Stimulated activated CD8-positive, alpha-beta memory T cell treated with anti-CD3 and anti-CD28 coated beads, Interleukin-2, amount 100 ng/mL, for 1 hour (primary cell): ENCODE measurements at places on chromosomes 3 and 15.

- no peak for DNase-seq
Measured at GRCh38 chr3:156033428-156033827, 87.0 kb upstream of the KCNAB1 start.

- DNase-seq: no peak
Measured at GRCh38 chr3:71528816-71529215, 54.7 kb downstream of the FOXP1 start.

GRCh38 chr3:114338651-114339357 is 45.0 kb downstream of the TIGIT start:
- no peak for DNase-seq

DNA sequence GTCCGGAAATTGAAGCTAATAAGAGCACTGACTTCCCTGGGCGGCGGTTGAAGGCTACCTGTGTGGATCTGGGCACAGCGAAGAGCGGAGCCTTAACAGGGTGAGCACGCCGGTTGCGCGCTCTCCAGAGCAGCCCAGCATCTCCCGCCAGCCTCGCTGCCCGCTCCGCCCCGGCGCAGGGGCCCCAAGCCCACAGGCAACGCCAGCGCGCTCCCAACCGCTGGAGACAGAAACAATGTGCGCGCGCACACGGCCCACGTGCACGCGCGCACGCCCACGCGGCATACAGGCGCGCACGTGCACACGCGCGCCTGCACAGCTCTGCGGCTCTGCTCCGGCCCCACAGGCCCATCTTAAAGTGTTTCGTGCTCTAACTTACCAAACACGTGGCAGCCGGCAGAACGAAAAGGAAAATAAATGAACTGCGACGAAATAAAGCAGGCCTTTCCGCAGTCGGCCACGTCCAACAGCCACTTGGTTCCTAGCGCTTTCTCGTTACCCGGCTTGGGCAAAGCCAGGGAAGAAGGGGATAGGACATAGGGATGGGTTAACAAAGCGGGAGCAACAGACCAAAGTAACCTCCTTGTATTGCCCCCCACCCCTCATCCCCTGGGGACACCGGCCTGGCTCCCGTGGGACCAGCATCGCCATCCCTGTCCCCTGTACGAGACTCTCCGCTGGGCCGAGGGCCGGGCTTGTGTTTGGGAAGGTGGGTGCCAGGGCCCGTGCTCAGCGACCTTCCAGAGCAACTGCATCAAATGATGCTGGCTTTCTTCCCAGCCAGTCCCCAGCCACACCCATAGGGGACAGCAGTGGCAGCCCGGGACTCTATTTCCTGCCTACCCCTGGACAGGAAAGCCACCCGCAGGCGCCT is 203.7 kb downstream of the ABHD5 start:
- DNase-seq: no peak

DNA sequence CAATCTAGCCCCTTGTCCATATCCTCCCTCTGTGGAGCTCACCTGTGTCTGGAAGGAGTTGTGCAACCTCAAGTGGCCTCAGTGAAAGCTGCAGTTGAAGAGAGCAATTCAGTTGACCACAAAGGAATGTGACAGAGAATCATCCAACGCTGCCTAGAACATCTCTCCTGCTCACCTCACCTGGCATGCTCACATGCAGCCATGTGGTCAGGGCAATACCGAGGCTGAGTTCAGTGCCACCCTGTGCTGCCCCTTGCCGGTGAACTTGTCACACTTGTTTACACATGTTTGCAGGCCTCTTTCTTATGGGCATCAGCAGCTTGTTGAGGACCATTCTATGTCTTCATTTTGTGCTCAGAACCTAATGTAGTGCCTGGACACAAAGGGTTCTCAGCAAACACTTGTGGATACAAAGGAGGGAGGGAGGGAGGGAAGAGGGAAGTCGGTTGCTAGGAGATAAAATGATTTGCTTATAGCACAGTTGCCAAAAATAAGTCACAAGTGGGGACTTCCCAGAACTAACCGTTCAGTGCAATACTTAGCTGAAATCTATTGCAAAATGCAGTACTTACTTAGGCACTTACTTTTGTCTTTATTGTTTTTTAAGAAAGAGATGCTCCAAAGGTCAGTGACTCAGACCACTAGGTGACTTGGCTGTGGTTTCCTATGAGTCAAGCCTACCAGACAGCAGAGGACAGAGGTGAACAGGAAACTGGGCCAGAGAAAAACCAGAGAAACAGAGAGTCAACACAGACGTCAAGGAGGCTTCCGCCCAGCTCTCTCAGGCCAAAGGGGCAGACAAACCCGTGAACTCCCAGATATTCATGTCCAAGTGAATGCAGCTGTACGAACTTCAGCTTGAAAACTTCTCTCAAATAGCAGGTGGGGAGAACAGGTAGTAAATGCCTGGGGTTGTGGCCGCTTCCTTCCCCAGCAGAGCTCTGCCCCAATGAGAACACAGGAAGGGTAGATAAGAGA is 227.8 kb upstream of the CTNNB1 start:
- DNase-seq: no peak

GRCh38 chr15:100786139-100786531 is 93.5 kb upstream of the ALDH1A3 start:
- DNase-seq: no peak

DNA sequence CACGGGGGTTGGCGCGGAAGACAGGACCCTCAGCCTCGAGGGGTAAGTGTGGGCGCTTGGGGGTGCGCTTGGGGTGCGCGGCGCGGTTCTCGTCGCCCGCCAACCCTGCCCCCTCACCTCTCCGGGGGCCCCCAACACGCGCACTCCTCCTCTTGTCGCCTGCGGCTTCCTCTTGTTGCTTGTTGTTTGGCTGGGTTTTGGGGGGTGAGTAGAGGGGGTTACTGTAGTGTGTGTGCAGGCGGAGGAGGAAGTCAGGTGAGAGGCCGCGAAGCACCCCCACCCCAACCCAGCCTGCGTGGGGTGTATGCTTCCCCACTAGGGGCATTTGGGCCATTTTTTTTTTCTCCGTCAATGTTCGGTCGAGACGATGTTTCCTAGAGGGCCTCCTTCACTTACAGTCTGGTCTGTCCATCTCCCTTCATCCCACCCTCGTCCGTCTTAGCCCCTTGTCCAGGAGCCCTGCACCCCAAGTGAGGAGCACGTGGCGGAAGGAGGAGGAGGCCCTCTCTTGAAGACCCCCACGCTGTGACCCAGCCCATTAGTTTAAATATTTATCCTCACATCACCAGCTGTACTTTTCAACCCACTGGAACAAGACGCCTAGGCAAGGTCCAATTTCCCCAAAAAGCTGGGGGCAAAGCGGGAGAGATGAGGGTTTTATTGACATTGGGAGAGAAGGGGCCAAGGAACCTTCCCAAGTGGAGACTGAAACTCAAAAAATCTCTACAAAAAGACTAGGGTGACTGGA is 20.4 kb upstream of the SATB1 start:
- peak; percentile 53 for DNase-seq

GRCh38 chr3:8968375-8968882 is 5.2 kb upstream of the RAD18 start:
- DNase-seq: no peak
